ENCODE measurements at places on chromosomes 1 and 21. TPM values are rescaled to one million over a fixed set of nuclear protein-coding genes. Genes with fewer than 3 reads are reported as not detected.

GRCh38 chr1:11990303-11991032, 10.2 kb downstream of the MFN2 start:
- peak overlapping the region; percentile 92 for H3K27ac ChIP-seq
- no peak overlapping the region for H3K4me3 ChIP-seq
- H3K27me3 ChIP-seq = no peaks in the 10 kb centered on the region
- peaks cover 92% of the 10 kb centered on the region for H3K36me3 ChIP-seq
- peaks cover 67% of the 10 kb centered on the region for H3K4me1 ChIP-seq

- no peak overlapping the region for H3K4me3 ChIP-seq
- DNase-seq = peak; percentile 12
- H3K27ac ChIP-seq = no peak overlapping the region
- no peaks in the 10 kb centered on the region for H3K36me3 ChIP-seq
Measured at GRCh38 chr1:33826311-33826710, 37.6 kb upstream of the HMGB4 start.

- H3K36me3 ChIP-seq = no peaks in the 10 kb centered on the region
- H3K27ac ChIP-seq = no peak overlapping the region
- DNase-seq = no peak
- peaks cover 34% of the 10 kb centered on the region for H3K27me3 ChIP-seq
- no peaks in the 10 kb centered on the region for H3K4me1 ChIP-seq
Measured at GRCh38 chr1:17717594-17718535, 37.3 kb upstream of the ACTL8 start.

DNA sequence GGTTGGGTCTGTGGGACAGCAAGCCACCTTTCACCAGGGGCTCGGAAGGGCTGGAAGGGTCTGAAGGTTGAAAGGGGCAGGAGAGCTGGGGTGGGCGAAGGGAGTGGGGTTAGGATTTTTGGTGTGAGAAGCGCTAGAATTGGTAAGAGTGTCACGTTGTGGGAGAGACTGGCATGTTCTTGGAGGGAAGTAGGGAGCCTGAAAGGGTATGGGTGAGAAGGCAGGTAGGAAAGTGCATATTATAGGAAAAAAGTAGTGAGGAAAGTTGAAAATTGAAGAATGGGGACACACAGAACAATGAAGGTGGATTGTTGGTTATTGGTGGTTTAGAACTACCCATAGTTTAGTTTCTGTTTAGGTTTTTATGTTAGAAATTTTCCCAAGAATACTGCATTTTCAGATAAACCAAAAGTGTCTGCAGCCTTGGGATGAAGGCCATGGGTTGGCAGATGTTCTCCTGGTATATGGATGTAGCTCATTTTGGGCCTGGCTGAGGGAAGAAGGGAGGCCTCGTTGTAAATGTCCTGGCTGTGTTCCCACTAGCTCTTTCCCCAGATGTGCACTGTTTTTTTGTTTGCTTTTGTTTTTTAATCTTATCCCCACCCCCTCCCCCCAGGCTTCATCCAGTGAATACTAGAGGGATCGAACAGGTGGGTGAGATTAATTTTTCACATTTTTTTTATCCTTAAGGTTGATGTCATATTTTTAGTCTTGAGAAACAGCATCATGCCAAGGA, 1.2 kb downstream of the LRRC42 start:
- peaks cover 9% of the 10 kb centered on the region for H3K36me3 ChIP-seq
- H3K27me3 ChIP-seq = no peaks in the 10 kb centered on the region
- peak overlapping the region; percentile 92 for H3K27ac ChIP-seq
- DNase-seq = no peak
- H3K4me1 ChIP-seq = peaks cover 18% of the 10 kb centered on the region
- peak overlapping the region; percentile 90 for H3K4me3 ChIP-seq

DNA sequence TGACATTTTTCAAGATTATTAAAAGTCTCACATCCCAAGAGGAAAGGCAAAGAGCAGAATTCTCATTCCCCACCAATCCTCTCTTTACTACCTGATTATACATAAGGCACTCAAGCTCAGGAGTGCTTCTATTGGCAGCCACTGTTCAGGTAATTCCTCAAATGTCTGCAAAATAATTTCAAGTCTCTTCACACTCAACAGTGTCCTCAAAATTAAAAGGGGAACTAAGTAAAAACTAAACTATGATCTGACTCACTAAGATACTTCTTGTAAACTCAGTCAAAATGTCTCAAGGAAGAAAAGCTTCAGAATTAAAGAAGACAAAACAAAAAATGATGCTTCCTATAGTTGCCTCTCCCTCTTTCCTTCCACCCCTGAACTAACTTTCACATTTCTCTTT, 135.6 kb downstream of the GPATCH2 start:
- H3K4me1 ChIP-seq = no peaks in the 10 kb centered on the region
- H3K27me3 ChIP-seq = no peaks in the 10 kb centered on the region
- no peak overlapping the region for H3K4me3 ChIP-seq
- DNase-seq = no peak

GRCh38 chr1:169726851-169727250, 7.0 kb downstream of the SELE start:
- no peaks in the 10 kb centered on the region for H3K4me1 ChIP-seq
- H3K27ac ChIP-seq = no peak overlapping the region
- DNase-seq = no peak
- H3K36me3 ChIP-seq = no peaks in the 10 kb centered on the region

GRCh38 chr1:234929369-234929768, 199.3 kb downstream of the TOMM20 start:
- H3K36me3 ChIP-seq = no peaks in the 10 kb centered on the region
- no peaks in the 10 kb centered on the region for H3K27me3 ChIP-seq
- peaks cover 37% of the 10 kb centered on the region for H3K4me1 ChIP-seq
- H3K27ac ChIP-seq = no peak overlapping the region
- no peak overlapping the region for H3K4me3 ChIP-seq

UBXN10 gene
- total RNA-seq = 15.6 TPM

NTMT2 gene
- not detected for total RNA-seq

GRCh38 chr1:59215766-59216291, 81.1 kb upstream of the FGGY start:
- no peak for DNase-seq
- H3K4me1 ChIP-seq = no peaks in the 10 kb centered on the region
- H3K27me3 ChIP-seq = no peaks in the 10 kb centered on the region
- H3K27ac ChIP-seq = no peak overlapping the region

- H3K27ac ChIP-seq = no peak overlapping the region
- no peak overlapping the region for H3K4me3 ChIP-seq
- H3K36me3 ChIP-seq = no peaks in the 10 kb centered on the region
- no peaks in the 10 kb centered on the region for H3K27me3 ChIP-seq
Measured at GRCh38 chr1:202085682-202086373, 36.9 kb upstream of the GPR37L1 start.

JAM2 gene
- 51.1 TPM for total RNA-seq

DNA sequence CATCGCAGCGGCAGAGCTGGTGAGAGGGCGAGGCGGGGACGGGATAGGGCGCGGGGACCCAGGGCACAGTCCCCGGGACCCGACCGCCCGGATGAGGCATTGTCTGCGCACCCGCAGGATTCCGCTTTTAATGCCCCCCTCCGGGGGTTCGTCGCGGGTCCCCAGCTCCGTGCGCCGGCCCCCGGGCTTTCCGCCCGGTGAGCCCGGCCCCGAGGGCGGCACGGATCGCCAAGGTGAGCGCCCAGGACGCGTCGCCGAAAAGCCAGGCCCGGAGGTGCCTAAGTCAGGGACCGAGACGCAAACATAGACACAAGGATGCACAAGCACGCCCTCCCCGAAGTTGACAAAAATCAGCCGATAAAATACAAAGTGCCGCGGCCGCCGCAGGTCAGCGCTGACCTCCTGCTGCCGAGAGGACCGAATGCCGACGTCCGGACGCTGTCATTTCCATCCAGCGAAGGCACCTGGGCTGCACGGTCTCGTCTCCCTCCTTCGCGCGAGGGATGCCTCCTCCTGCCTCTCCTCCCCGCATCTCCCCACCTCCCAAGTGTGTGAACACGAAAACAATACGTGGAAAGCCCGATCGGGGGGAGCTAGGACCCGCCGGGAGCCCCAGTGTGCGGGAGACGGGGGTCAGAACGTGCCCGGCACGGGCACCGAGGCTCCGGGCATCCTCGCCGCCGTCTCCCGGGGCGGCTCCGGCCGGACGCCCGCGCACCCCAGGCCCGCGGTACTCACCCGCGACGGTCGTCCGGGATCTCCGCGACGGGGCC, 101.1 kb upstream of the SOD1 start:
- DNase-seq = no peak
- H3K4me1 ChIP-seq = peaks cover 28% of the 10 kb centered on the region
- H3K4me3 ChIP-seq = peak overlapping the region; percentile 57
- H3K27ac ChIP-seq = no peak overlapping the region
- no peaks in the 10 kb centered on the region for H3K36me3 ChIP-seq

DNA sequence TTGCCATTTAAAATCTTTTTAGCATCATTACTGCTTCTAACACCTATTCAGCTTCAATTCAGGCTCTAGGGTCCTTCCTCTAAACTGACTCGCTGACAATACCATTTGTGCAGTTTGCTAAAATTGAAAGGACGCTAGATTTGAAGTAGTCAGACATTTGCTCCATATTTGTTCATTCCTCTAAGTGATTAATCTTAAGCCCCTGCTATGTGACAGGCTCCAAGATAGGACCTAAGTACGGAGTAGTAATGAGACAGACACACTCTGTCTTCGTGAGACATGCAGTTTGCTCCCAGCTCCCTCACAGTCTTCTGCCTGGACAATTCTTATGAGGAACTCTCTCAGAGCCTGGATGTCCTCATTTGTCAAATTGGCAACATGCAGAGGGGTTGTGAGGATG, 26.1 kb upstream of the CD53 start:
- H3K4me3 ChIP-seq = no peak overlapping the region
- H3K27me3 ChIP-seq = no peaks in the 10 kb centered on the region
- H3K4me1 ChIP-seq = no peaks in the 10 kb centered on the region
- DNase-seq = no peak
- H3K27ac ChIP-seq = no peak overlapping the region

HTR6 gene
- total RNA-seq = not detected

- H3K27me3 ChIP-seq = no peaks in the 10 kb centered on the region
- peak; percentile 57 for DNase-seq
- H3K4me3 ChIP-seq = no peak overlapping the region
- H3K4me1 ChIP-seq = peaks cover 49% of the 10 kb centered on the region
- H3K27ac ChIP-seq = no peak overlapping the region
Measured at GRCh38 chr1:64921771-64922170, 44.6 kb downstream of the JAK1 start.

- no peak overlapping the region for H3K27ac ChIP-seq
- peaks cover 6% of the 10 kb centered on the region for H3K4me1 ChIP-seq
- H3K4me3 ChIP-seq = peak overlapping the region; percentile 58
- no peaks in the 10 kb centered on the region for H3K27me3 ChIP-seq
- DNase-seq = no peak
Measured at GRCh38 chr1:162822391-162823200, 32.1 kb downstream of the HSD17B7 start.
